ENCODE measurements at places on chromosomes 11 and 22. TPM values are rescaled to one million over a fixed set of nuclear protein-coding genes. Genes with fewer than 3 reads are reported as not detected.

FOLR3 gene
- total RNA-seq = not detected

KCNJ5 gene
- total RNA-seq = 0.49 TPM

HORMAD2 gene
- 0.25 TPM for total RNA-seq

FAM111B gene
- 1.7 TPM for total RNA-seq

UPK3A gene
- not detected for total RNA-seq

TMEM138 gene
- 15.0 TPM for total RNA-seq

NRGN gene
- 1.5 TPM for total RNA-seq

SUSD2 gene
- total RNA-seq = 0.25 TPM

MYBPC3 gene
- total RNA-seq = not detected

DNAJB13 gene
- 0.25 TPM for total RNA-seq

UBQLNL gene
- total RNA-seq = under 0.01 TPM

TNNI2 gene
- total RNA-seq = not detected

A4GALT gene
- 0.49 TPM for total RNA-seq
